Stimulated activated CD8-positive, alpha-beta memory T cell treated with anti-CD3 and anti-CD28 coated beads, Interleukin-4, amount 100 ng/mL, for 1 hour (primary cell): ENCODE measurements at places on chromosomes 5 and 9.

GRCh38 chr5:1012900-1013237, 4.3 kb downstream of the NKD2 start:
- no peak for DNase-seq

GRCh38 chr5:178895615-178896571, at the start of gene ZFP2:
TSS of gene ZFP2 (plus strand) at chr5:178895913. CDS start at chr5:178931314, 35,401 bp downstream.
- no peak for DNase-seq

DNA sequence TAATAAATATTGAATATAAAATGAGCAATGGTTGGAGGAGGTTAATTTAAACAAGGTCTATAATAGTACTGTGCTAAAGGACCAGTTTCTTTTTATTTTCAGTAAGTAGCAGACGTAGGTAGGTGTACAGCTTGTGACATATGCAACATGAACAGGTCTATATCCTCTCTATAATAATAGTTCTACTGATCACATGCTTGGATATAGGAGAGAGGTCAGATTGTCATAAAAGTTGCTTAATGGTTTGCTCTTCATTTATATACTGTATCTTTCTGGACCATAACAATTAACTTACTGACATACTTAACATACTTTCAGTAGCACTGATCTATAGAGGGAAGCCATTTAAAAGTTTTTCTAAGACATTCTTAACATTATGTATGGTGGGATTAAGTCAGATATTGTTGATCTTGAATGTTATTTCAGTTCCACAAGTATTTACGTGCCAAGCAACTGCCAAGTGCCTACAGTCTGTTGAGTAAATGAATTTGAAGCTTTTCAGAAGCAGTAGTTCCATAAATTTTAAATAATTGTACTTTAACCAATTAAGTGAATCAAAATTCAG, 68.0 kb downstream of the DENND4C start:
- DNase-seq: no peak

- no peak for DNase-seq
These were observed 230.8 kb upstream of the NR4A3 start for GRCh38 chr9:99590840-99591239.

GRCh38 chr5:54619731-54620130, 102.2 kb downstream of the SNX18 start:
- no peak for DNase-seq

DNA sequence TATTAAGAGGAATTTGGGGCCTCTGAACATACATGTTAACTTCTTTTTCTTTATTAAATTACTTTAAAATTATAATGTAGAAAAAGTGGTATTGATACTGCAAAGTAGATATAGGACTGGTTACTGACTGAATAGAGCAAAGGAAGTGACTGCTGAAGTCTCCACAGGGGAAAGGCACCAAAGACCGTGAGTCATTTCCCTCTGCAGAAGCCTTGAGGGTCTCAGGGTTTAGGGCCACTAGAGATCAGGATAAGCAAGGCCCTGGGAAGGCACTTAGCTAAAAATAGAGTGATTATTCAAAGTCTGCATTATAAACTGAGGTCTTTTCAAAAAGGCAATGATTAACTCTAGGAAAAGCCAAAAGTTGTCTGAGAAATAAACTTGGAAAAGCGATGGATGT, 44.7 kb upstream of the ITGA1 start:
- DNase-seq: no peak

GRCh38 chr9:113624721-113625120, 161.2 kb downstream of the RGS3 start:
- DNase-seq: no peak

- DNase-seq: no peak
These were observed 2.9 kb downstream of the NPDC1 start for GRCh38 chr9:137042751-137043727.

GRCh38 chr5:150066436-150066835, 19.9 kb downstream of the CSF1R start:
- no peak for DNase-seq

- DNase-seq: no peak
These were observed 112.7 kb upstream of the IQGAP2 start for GRCh38 chr5:76290321-76290757.

- no peak for DNase-seq
These were observed 299.2 kb downstream of the BNC2 start for GRCh38 chr9:16571127-16571802.

DNA sequence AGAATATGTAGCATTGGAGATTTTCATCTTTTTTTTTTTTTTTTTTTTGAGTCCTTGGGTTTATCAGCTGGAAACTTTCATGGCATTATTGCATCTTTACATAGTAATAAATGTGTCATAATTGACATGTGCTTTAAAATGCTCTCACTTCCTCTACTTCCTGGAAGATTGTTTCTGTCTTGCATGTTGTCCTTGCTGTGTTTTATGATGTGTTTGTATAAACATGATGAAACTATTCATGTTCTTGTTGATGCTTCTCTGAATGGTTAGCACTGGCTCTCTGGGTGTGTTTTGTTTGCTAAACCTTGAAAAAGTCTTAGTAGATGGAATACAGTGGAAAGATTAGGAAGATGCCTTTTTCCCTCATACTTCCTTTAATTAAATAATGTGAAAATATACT, 87.9 kb downstream of the IQGAP2 start:
- DNase-seq: no peak

- DNase-seq: no peak
These were observed 255.8 kb downstream of the NTRK2 start for GRCh38 chr9:84925225-84925872.

DNA sequence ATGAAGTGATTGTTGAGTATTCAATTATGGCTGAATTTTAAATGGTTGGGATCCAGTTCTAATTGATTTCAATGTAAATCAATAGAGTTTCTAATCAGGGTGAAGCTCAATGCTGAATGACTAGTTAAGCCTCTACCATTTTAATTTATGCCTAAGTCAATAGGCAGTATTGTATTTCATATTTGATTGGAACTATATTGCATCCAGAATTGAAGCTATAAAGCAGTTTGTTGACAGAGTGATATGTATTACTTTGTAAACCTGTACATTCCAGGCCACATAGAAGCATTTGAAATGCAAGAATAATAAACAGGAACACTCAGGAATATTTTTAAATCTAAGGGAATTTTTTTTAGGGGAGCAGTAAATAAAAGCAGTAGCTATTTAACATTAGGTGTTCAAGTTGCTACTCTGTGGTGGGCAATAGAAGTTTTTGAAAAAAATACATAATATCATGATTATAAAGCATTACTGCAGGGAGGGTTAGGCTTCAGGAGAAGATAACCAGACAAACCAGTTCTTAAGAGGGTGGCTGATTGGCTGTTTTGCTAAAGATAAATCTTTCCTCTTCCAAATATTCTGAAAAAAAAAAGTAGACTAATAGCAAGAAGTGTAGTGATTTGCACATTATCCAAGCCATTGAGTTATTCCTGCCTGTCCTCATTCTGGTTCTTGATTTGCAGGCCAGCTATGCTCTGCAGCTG, 492.0 kb upstream of the MEF2C start:
- no peak for DNase-seq

DNA sequence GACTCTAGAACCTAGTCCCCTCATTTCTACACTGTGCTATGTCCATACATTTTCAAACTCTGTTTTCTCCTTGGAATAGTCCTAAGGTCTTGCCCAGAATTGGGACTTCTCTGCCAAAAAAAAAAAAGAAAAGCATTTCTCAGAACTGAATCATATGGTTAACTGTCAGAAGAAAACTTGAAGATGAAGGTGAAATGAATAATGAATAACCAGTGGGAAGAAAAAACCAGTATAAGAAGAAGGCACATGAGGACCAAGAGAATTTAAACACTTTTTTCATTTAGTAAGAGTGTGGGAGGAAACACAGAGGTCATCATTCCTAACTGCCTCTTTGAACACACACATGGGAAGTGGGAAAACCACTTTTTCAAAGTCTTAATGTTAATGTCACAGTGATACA, 197.7 kb downstream of the PRELID2 start:
- no peak for DNase-seq

DNA sequence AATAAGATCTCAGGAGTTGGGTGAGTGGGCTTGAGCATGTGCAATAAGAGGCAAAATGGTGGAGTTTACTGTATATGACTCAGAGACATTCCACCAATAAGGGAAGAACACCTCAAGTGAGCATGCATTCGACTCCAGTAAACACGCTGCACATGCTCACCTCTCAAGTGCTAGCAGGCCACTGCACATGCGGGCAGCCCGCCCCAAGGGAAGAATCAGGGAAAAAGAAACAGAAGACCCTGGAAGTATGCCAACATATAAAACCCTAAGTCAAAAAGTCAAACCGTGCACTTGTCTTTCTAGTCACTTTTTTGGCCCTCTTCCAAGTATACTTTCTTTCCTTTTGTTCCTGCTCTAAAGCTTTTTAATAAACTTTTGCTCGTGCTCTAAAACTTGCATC, 245.3 kb upstream of the RASA1 start:
- no peak for DNase-seq

GRCh38 chr9:97564291-97565175, 63.1 kb downstream of the TMOD1 start:
- DNase-seq: no peak

DNA sequence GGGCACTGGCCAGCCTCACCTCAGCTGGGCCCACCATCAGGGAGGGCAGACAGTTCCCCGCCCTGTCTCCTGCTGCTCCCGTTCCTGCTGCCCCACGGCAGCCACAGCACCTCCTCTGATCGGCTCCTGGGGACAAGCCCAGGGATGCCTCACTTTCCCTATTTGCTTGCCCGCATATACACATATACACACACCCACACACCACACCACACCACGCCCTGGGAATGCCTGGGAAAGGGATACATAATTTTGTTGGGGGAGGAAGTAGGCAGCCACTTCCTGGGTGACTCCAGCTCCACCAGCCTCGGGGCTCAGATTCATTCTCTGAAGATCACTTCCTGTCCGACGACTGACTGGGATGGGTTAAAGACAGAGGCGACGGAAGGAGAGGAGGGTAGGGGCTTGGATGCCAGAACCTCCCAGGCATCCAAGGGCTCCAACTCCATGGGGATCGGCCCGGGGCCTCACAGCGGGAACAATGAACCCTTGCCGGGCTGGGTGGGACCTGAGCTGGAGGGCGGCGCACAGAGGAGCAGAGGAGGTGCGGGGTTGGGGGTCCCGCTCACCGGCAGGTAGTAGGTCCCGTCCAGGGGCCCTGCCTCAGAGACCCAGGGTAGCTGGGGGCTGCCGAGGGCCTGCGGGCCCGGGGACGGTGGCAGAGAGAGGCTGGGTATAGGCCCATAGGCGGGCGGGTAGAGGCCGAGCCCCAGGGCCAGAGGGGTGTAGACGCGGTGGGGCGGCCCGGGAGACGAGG, 2.0 kb upstream of the MZB1 start:
- no peak for DNase-seq

DNA sequence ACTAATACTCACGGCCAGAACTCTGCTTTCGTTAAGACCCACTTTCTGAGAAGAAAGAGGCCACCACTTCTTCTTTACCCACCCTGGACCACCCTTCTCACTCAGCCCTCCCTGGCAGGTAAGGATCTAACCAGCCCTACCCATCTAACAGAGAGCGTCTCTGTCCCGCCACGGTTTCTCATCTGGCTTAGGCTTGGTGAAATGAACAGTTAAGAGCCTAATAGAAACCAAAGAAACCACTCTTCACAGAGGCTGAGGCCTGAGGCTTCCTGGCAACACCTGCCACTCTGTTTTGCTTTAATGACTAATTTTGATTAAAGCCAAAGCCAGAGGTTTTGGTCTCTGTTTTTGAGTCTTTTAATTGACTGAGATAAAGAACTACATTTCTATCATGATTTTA, 354.1 kb upstream of the SLC30A5 start:
- DNase-seq: no peak

DNA sequence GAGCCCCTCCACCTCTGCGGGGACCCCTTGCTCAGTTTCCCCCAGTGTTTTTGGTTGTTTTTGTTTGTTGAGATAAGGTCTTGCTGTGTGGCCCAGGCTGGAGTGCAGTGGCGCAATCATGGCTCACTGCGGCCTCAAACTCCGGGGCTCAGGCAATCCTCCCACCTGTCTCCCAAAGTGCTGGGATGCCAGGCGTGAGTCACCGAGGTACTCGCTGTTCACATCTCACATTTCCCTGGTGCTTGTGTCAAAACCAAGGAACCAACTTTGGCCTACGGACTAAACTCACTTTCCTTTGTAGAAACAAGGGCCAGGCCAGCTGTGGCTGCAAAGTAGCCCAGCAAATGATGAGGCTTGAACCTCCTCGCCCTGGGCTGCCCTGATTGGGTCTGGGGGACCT, 9.7 kb upstream of the AJM1 start:
- DNase-seq: no peak

- DNase-seq: no peak
These were observed 9.7 kb downstream of the CDC37L1 start for GRCh38 chr9:4689021-4689420.

DNA sequence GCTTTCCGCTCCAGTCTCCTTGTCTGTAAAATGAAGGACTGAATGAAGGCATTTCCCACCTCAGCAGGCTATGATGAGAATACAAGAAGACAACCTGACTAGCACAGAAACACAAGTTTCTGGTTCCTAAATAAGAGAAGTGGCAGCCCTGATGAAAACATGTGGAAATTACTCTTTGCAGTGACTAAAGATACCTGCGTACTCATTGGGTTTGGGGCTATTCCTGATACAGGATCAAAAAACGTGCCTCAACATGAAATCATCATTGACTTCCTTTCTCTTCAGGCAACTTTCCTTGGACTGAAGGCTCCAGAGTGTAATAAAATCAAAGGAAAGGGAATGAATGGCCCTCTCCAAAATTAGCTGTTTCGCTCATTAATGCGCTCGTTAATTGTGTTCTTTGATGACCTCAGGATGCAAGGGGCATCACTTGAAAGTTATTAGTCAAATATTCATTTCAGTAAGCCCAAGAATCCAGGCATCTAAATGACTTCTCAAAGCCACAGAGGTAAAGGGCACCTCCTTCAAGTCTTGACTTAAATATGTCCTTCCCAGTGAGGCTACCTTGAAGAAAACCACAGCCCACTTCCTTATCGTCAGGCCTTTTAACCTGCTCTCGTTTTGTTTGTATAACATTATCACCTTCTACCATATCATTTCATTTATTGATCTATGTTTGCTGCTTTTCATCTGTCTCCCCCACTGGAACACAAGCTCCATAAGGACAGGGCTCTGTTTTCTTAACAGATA, 68.9 kb downstream of the RASEF start:
- DNase-seq: no peak

DNA sequence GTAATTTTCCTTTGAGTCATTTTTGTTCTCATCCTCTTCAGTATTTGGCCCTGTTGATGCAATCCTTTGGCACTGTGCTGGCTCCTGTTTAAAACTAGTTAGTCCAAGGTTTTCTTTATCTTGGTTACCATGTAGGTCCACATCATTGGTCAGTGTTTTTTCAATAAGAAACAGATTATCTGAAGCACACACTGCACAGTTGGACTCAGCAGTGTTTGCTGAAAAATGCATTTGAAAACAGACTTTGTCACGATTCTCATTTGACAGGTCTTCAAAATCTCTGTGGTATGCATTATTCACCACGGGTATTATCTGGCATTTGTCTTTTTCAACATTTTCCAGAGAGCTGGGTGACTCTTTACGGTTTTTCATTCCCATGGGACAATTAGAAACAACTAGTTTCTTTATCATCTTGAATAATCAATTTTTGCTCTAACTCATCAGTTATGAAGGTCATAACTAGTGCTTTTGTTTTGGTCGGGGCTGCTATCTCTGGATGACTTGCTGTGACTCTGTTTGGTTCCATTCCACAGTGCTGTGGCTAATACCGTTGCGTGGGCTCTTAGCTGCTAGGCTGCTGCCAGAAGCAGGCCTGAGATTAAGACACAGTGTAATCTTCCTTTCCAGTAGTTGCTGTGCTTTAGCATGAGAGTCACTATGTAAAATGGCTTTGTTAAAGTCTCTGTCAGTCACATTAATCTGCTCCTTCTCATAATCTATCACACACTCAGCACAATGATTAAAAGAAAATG, 36.2 kb downstream of the NUDT12 start:
- no peak for DNase-seq
